ENCODE measurements at places on chromosomes 6 and 20.

GRCh38 chr6:154567695-154568220 lies 57.3 kb upstream of the CNKSR3 start:
- no peak for DNase-seq

DNA sequence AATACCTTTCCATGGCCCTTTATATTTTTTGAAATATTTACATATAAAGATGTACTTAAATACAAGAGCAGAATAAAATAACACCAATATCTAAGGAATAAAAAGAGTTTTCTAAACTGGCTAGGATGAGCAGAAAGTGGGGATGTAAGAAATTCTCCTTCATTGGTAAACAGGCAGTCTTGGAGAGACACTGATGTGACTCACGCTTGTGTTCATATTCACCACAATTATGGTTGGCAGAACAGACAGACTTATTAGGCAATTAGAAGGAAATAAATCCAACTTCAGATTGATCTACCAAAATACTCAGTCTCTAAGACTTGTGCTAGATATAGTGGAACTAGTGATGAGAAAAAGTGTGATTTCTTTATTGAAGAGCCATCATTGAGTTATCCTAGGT lies 463.7 kb downstream of the CDC5L start:
- no peak for DNase-seq

GRCh38 chr6:71531841-71532240 lies 243.2 kb downstream of the OGFRL1 start:
- no peak for DNase-seq

GRCh38 chr6:112717401-112717800 lies 370.3 kb downstream of the RFPL4B start:
- DNase-seq = no peak

GRCh38 chr6:43838276-43839036 lies 68.4 kb downstream of the VEGFA start:
- no peak for DNase-seq

- DNase-seq = no peak
These were observed 19.6 kb upstream of the ABT1 start for GRCh38 chr6:26576929-26577719.

DNA sequence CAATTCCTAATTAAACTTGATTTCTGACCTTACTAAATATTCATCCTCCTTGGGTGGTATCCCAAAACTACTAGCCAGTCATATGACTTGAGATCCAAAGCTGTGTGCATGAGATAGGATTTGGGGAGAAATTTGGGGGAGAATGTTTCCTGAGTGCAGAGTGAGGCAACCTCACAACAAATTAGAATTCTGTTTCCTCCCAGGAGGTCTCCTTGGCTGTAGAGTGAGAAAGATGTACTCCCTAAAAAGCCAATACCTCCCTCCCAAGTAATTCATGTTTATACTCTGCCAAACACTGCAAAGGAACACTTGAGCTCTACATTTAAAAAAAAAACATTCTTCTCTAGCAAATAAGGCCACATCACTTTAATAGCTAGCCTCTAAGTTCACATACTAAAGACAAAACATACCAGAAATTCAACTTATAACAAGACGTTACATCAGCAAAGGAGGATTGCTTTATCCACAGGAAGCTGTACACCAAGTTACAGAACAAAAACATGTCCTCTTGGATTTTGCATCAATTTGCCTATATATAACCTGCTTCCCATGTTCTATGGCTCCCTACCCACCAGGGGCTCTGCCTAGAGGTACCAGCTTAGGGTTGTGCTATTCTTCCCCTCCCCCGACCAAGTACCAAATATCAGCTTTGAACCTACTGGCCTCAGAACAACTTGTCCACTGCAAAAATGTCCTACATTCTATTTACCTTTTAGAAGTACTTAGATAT lies 15.4 kb upstream of the TMEM30A start:
- DNase-seq = no peak

DNA sequence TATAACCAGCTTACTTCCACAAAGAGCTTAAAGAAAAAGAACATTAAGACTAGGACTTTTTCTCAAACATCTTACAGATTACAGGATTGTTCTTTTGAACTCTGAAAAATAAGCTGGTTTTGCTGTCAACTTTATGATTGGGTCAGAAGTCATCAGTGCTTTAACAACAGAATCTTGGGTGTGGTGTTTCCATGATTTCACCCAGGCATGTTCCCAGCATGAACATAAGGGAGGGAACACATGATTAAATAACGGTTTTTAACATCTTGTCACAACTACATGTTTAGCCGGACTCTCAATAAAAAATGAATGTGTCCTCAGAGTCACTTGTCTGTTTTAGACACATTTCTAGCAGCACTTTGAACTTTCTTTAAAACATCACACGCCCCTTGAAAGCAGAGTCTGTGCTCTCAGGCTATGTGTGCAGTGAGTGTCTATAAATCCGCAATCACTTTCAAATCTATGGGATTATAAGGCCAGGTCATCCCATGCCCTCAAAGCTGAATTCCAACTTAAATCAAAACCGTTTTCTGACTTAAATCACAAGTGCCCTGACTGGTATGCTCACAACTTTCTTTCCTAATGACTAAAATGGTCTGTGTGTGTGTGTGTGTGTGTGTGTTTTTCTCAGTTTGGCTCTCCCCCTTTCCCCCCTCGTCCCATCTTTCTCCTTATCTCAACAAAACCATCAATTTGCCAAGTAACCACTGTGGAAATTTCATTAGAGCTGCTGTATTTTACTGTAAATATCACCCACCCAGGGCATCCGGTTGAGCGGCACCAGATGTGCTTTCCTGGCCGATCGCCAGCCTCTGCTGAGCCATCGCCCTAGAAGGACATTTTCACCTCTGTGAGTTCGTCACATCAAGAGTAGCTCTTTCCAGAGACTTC lies 216.8 kb upstream of the DTNBP1 start:
- DNase-seq = no peak

- no peak for DNase-seq
These were observed 15.7 kb downstream of the TMEM181 start for GRCh38 chr6:158575550-158575949.
